ENCODE measurements at places on chromosomes 2 and 18.

DNA sequence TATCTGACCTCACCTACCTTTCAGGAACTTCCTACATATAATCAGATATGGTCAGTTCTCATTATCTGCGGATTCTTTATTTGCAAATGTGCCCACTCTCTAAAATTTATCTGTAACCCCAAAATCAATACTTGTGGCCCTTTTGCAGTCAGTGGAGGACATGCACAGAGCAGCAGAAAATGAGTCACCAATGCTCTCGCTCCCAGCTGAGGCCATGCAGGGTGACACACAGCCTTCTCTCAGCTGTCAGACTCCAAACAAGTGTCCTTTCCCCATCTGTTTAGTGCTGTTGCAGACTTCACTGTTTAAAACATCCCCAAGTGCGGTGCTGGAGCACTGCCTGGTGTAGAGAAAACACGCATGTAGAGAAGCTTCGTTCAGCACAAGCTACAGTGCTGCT, 171.9 kb upstream of the SALL3 start:
- DNase-seq = no peak

GRCh38 chr2:134275058-134275862, 21.4 kb downstream of the MGAT5 start:
- DNase-seq = no peak

- no peak for DNase-seq
These were observed 128.5 kb upstream of the SH3BP4 start for GRCh38 chr2:234823196-234823876.

GRCh38 chr2:187577310-187577709, 23.1 kb upstream of the TFPI start:
- DNase-seq = no peak

DNA sequence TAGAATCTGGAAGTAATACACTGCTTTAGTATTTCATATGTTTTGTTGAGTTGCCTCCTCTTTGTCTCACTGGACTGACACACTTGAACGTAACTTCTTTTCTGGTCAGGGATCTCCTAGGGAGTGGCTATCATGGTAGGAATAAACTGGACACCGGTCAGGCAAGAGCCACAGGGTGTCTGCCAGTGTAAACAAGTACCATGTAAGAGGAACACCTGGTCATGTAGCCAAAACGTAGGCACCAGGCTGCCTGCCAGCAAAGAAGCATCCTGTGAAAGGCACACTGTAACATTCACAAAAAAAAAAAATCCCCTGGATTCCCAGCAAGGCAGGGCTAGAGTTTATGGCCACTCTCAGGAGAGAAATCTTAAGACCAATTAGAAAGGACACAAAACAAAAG, 372.8 kb upstream of the RND3 start:
- DNase-seq = no peak

DNA sequence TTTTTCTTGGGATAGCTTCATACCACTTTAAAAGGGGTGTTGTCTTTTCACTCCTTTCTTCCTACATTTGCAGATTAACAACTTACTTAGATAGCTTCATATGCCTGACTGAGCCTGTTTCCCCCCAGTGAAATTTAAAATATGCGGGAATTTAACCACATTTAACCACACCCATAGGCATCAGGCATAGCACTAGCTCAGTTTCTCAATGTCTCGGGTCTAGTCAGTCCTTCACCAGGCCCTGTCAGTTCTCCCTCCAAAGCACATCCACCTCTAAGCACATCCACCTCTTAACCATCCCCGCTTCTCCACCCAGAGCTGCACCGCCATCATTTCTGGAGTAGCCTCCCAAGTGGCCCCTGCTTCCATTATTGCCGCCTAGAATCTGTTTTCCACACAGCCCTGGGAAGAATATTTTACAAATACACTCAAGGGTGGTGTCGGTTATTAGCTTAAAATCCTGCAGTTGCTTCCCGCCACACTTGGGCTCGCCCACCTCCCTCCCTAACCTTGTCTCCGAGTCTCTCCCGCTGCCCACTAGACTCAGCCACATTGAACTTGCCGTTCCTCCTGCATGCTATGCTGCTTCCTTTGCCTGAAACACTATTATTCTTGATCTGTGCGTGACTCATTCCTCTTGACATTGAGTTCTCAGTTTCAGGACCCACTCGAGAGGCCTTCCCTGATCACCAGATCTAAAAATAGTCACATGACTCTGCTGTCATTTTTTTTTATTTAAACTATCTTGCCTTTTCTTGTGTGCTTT, 68.3 kb downstream of the SPTBN1 start:
- no peak for DNase-seq

DNA sequence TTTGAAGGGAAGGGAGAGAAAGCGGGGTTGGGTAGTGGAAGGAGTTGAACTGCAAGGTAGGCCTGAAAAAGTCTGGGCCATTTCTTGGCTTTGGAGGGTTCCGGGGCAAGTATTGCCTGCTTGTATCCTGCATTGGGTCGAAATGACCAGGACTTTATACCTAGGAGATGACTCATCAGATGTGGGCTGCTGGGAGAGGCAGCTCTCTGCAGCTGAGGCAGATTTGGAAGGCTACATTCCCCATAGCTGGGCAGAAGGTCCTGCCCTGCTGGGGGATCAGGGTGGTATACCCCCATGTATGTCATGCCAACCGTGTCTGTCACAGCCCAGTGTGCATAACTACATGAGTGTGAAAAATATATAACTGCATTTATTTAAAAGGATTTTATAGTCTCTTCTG, 171.8 kb upstream of the SPRED2 start:
- no peak for DNase-seq

GRCh38 chr2:68250196-68250595, 2.1 kb downstream of the PPP3R1 start:
- DNase-seq = no peak

DNA sequence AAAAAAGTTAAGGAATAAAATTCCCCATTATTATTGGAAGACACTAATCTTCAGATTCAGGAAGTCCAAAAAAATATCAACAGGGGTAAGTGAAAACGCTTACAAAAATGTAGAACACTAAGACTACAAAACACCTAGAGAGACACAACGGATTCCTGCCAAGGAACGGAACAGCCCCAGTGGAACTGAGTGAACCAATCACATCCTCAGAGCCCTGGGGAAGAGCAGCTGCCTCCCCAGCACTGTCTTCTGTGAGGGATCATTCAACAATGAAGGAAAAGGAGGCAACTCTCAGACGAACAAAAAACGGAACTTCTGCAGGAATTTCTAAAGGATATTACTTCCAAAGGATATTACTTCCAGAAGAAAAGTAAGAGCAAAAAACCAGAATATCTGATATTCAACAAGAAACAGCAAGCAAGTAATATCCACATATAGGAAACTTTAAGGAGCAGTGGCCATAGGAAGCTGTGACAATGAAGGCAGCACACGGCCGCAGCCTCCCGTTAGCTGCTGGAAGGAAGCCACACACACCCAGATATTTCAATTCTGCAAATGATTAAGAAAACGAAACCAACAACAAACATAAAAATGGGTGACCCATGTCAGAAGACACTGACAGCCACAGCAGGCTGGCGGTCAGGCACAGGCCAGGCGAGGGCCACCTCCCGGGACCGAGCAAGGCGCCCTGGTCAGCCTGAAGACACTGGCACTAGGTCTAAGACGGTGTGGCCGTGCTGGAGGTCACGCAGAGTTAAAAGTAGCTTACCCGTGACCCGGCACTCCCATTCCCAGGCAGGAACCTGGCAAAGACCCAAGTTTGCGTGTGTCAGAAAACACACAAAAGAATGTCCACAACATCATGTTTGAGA, 81.8 kb downstream of the HDAC4 start:
- no peak for DNase-seq

Data from occipital lobe (tissue), 3 donors.